ENCODE measurements at places on chromosomes 12 and 14.

DNA sequence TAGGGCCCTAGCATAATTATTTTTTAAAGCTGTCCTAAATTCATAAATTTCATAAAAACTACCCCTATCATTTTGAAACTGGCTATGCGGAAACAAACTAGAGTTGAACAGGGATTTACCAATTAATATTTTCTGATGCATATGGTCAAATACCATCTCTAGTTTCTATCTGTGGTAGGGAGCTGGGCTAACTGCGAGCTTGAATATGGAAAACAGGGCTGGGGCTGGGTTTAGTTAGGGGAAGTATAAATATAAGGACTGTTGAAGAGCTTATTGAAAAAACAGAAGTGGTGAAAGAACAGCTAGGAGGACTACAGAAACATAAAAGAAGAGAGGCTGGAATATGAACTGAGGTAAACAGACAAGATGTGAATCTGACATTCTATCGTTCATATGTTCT lies 91.8 kb downstream of the SLC38A1 start:
- DNase-seq = peak; percentile 58

DNA sequence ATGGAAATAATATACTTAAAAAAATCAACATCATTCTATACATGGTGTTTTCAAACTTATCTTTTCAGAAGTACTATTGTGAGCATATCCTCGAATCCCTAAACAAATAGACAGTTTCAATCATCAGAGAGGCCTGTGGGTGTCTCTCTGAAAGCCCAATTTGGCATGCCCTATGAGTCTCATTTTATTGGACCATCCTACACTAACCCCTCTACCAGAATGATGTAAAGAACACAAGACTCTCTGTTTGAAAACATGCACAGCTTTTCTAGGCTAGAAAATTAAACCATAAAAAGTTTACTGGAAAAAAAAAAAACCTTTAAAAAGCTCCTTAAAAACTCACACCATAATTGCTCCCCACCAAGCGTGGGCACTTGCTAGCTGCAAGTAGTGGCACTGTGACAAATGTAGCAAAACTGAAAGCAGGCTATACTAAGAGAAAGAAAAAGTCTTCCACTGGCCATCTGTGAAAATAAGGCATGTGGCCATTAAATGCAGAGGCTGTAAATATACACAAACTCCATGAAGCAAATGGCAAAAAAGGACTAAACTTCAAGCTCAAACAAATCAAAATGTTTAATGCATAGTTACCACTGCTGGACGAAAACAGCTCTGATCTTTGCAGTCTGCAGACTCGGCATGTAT lies 394.2 kb downstream of the SOX5 start:
- DNase-seq = no peak

DNA sequence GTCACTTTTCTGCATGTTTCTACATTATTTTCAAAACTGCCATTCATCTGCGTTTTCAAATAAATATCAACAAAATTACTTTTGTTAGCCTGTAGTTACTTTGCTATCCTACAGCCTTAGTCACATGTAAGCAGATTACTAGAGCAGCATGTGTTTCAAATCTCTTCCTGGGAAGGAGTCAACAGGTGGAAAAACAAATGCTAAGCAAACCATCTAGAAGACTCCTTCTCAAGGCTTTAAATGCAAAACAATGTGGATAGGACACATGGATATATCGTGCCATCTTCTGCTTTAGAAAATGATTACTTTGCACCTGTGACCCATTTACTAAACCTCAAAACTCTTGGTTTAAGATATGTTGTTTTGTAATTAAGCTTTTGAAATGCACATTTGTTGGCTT lies 108.9 kb downstream of the SSPN start:
- no peak for DNase-seq

DNA sequence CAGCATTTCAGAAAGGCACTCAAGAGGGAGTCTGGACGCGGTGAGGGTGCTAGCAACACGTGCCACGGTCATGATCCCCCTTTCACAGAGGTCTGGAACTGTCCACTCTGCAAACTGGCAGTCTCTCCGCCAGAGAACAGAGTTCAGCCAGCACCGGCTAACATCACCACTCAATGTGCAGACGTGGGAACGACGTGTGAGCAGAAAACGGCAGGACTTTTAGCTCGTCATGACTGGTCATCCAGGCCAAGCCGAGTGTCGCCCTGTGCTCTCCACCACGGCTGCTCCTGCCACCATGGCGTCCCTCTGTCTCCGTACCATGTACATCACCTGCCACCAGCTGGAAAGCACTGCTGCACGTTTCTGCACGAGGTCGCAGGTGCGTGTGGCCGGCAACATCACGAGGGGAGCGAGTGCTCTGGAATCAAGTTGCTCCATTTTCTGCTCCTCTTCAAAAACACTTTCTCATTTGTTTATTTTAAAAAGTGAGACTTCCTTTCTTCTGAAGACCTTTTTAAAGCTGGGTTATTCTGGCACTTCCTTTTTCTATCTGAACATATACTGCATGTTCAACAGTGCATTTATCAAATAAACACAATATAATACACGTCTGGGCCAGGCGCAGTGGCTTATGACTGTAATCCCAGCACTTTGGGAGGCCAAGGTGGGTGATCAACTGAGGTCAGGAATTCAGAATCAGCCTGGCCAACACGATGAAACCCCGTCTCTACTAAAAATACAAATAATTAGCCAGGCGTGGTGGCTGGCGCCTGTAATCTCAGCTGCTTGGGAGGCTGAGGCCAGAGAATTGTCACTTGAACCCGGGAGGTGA lies 28.0 kb downstream of the SLC15A4 start:
- DNase-seq = no peak

- DNase-seq = no peak
Observed at GRCh38 chr14:100666851-100667250, 59.8 kb upstream of the DLK1 start.

DNA sequence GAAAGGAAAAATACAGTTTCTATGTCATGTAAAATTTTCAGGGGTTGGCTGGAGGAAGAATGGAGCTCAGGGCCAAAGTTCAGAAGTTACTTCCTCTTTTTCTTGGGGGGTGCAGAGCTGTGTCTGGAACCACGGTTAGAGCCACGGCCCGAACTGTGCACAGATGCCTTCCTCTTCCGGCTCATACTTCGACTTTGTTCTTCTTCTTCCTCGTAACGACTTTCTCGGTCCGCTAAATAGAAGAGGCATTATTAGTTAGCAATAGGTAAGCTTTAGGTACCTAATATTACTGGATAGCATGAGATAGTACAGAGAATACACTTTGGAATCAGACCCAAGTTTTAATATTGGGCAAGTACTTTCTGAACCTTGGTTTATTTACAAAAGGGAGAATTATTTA lies 31.2 kb downstream of the SUPT16H start:
- DNase-seq = peak; percentile 88

DNA sequence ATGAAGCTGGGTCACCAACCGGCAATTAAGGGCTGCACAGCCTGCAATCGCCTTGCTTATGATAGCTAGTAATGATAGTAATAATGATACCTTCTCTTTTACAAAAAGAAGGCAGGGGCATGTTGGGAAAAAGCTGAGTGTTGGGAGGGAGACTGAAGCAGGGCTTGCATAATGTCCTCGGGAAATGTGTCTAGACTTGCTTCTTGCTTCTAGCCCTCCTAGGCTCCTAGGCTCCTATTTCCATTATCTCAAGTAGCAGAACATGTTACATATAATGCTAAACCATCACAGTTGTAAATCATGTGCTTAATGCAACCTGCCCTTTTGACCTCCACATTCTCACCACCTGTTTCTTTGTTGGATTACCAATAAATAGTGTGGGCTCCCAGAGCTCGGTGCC lies 18.7 kb downstream of the RERGL start:
- DNase-seq = no peak

DNA sequence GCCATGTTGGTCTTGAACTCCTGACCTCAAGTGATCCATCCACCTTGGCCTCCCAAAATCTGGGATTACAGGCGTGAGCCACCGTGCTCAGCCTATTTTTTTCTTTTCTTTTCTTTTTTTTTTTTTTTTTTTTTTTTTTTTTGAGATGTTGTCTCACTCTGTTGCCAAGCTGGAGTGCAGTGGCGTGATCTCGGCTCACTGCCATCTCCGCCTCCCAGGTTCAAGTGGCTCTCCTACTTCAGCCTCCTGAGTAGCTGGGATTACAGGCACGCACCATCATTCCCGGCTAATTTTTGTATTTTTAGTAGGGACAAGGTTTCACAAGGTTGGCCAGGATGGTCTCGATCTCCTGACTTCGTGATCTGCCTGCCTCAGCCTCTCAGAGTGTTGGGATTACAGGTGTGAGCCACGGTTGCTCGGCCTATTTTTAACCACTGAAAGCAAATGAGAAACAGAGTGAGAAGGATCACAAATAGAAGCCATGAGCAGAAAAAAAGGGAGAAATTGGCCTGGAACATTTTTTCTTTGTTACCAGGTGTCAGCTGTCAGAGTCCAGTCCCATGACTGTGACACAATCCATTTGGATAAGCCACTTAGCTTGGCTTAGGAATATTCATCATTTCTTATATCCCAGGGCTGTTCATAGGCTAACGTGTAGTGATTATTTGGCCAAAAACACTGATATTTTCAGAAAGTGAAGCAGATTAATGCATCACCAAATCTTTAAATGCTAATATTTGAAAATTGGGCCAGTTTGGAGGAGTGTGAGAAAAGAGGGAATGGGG lies 7.9 kb upstream of the NFKBIA start:
- no peak for DNase-seq

DNA sequence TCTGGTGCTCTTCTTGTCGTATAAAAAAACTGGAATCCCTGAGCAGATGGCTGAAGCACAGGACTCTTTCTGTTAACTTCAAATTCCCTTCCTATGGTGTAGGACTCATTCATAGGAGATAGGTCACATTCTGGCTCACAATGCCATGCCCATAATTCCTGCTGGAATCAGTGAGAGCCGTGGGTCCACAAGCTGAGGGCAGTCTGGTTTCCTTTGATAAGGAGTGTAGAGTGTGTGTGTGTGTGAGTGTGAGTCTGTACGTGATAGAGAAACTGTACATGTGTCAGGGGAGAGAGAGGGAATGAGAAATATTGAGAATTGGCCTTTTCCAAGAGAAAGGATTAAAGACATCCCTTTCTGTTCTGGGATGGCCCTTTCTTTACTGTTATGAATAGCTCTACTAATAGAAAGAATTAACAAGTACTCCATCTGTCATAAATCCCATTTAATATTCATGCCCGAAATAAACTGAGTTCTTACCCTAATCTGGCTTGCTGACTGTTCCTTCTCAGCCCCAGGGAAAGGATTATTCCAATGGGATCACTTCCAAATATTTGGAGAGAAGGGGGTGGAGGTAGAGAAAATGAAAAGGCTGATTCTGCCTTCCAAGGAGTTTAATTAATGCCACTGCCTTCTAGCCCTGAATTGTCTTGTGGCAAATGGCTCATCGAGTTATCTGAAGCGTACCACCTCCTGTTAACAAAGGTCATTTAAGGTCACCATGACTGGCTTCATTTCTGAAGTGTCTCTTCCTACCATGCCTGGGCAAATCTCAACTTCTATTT lies 79.0 kb downstream of the TMX1 start:
- peak; percentile 56 for DNase-seq

- no peak for DNase-seq
Observed at GRCh38 chr12:88202500-88202899, 60.4 kb downstream of the TMTC3 start.

DNA sequence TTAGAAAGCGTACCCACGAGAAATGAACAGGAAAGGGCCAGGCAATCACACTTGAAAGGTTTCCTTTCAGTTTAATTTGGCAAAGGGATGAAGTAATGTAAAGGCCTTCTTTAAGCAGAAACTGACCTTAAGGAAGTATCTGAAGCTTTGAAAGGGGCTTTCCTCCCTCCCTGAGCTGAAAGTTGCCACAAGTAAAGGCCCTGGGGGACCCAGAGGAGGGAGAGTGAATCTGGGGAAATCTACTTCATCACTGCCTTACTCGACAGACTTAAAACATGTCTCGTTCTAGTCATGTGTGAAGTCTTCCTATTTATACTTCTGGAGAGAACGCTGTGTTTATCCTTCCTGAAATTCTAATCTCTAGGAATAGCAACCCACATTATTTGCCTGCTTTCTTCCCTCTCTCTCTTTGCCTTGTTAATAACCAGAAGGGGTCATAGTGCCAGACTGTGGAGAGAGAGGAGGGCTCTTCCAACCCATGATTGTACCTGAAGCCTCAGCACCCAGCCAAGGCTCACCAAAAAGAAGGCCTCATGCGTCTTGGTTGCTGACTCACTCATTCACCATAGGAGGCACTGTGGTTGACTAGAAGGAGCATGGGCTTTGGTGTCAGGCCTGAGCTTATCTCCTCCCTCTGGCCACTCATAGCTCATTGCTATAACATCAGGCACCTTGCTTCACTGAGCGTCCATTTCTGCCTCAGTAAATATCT lies 10.2 kb upstream of the GPX2 start:
- peak; percentile 65 for DNase-seq

DNA sequence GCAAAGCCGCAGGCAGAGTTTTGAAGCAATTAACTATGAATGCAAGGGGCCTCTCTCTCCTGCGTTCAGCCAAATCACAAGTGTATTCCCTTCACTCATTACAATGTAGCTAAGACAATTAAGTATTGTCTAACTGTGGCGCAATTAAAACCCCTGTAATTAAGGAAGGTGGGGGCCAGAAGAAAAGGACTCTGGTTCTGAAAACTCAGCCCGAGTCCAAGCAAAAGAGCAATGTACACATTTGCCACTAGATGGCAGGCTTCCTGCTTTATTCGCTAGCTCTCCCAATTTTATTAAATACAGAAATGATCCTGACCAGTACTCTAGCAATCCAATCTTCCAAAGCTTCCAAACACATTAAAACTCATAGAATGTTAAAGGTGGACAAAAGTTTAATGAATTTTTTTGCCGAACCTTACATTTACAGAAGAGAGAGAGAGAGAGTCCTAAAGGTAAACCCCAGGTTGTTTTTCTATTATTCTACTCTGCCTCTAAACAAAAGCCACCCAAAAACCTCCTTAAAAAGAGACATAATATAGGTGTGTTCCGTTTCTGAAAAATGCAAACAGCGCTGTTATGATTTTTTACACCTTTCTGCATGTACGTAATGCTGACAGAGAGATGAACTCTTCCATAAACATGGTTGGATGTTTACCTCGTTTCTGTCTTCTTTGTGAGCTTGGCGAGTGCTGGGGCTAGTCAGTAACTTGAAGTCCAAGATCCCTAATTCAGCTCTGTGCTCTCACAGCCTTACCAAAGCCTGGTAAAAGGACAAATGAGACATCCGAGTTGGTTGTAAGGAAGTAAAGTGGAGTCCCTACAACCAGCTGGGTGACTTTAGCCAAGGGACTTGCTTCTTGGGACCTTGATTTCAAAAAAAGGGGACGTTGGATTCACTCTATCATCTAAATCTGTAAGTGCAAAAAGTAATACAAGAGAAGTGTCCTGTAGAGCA lies 50.9 kb upstream of the VASH1 start:
- DNase-seq = peak; percentile 79

GRCh38 chr14:31270196-31270772 lies 62.7 kb upstream of the HECTD1 start:
- peak; percentile 48 for DNase-seq

DNA sequence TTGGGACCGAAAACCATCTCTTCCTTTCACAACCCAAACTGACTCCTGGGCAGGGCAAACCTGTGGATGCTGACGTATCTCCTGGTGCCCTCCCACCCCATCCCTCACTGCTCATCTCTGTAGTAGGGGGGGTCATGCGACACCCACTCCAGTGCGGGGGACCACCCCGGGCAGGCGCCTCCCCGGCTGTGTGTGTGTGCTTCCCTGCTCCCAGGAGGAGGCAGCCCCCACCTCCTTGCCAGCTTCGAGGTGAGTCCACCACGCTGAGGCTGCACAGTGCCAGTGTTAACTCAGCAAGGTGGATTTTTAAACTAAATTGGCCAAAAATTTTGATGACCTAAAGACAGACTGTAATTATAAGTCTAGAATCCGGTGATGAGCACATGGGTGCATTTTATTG lies 46.2 kb upstream of the BEGAIN start:
- no peak for DNase-seq
